ENCODE measurements at places on chromosomes 13 and 19.

- DNase-seq, result no peak
These were observed 1.1 kb downstream of the GRIN2D start for GRCh38 chr19:48394331-48395169.

DNA sequence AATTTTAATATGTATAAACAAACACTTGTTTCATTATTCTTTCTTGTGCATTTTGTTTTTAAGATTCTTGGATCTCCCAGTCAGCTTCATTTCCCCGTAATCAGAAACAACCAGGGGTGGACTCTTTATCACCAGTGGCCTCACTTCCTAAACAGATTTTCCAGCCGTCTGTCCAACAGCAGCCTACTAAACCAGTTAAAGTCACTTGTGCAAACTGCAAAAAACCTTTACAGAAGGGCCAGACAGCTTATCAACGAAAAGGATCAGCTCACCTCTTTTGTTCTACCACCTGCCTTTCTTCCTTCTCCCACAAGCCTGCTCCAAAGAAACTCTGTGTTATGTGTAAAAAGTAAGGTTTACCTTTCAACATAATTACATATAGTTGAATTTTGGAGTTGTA, 44.3 kb downstream of the ZMYM2 start:
- DNase-seq, result no peak

DNA sequence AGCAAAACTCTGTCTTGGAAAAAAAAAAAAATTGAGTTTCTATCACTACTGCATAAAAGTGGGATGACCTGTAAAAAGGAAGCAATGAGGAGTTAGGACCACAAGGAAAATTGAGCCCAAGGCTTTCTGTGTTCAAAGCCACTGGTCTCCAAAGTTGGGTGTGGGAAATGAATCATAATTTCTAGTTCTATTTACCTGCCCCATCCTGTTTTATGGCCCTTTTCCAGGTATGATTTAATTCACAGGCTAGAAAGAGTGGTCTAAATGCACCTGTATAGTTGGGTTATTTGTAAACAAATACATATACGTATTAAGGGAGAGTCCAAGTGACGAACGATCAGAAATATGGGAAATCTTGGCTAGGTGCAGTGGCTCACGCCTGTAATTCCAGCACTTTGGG, 5.9 kb upstream of the DCAF15 start:
- no peak for DNase-seq

DNA sequence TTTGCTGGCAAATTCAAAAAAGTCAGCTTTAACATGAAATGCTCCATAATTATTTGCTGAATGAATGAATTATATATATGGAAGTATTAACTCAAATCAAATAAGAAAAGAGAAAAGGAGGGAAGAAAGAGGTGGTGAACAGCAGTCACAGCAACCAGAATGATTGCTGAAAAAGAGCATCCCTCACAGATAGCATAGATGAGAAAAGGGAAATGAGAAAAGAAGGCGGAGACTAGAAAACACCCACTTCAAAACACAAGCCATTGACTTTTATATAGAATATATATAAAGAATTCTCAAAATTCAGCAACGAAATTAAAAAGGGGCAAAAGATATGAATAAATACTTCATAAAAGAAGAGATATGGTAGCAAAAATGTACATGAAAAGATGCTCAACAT, 75.2 kb downstream of the CAB39L start:
- DNase-seq, result no peak

DNA sequence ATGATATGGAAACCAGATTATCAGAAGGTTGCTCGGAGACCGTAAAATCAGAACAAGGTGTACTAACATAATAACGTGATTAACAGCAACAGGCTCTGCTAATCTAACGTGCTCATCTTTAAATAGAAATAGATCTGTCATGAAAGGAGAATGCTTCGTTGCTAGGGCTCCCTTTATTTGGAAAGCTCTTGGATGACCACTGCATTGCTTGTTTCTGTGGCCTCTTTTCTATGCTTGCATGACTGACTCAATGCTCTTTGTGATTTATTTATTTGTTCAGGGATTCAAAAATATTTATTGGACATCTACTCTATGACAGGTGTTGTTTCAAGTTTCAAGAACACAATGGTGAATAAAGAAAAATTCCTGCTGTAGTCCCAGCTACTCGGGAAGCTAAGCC, 22.3 kb upstream of the ZDHHC20 start:
- DNase-seq, result no peak

DNA sequence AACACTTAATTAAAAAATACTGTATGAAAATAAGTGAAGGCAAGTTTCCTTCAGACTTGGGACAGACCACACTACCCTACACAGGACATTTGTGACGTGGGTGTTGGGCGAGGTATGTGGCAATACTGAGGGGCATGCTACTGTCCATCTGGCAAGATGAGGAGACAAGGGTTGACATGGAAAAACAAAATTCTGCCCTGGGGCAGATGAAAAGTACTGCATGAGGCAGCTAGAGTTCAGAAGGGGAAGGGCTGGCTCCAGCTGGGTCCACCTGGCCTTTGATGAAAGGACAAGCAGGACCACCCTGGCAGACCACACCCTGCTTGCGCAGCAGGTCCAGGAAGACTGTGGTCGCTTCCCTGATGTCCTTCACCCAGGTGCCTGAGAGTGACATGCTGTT, 43.2 kb downstream of the LATS2 start:
- DNase-seq, result no peak

DNA sequence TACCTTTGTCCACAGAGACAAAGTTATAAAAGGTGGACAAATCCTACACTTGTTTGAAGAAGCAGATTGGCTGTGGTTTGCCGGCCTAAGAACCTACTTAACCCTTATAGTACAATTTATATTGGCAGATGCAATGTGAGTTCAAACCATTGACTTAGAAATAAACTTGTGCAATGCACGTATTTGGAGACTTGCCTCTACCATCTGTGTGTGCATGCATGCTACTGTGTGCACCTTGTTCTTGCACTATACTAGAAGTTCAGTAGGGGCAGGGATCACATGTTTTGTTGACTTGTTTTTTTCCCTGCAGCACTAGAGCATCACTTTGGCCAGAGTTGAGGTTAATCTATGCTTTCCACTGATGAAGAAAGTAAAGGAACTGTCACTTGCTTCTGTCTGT, 163.1 kb upstream of the SERP2 start:
- no peak for DNase-seq

DNA sequence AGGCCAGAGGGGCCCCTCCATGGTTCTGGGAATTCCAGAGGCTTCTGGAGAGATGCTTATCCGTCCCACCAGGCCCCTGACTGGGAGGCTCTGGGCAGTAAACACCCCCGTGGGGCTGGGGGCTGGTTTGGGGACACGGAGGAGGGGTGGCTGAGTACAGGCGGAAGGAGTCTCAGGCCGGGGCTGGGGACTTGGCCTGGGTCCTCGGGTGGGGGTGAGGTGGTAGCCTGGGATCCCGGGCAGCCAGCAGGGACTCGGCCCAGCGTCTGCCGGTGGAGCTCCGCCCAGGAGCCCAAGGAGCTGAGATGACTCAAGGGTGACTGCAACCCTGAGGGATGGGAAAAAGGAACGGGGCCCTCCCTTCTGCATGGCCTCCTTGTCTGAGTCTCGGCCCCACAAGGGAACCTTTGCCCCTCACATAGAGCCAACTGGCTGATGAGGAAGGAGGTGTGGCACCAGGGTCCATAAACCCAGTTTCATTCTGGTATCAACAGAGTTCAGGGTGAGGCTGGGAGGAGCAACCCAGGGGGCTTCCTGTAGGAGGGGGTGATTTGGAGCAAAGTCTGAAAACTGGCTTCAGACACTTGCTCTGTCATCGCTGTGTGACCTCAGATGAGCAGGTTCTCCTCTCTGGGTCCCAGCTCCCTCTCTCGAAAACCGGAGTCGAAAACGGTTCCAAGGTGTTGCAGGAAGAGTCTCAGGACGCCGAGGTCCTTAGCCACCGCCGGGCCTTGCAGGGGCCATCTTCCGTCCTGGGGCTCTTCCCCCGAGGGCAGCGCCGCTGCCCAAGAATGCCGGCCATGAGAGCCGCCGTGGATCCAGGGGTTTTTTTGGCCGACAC, 809 bp downstream of the MISP start:
- DNase-seq, result no peak

- no peak for DNase-seq
These were observed 32.8 kb downstream of the ATP11A start for GRCh38 chr13:112722433-112723263.

- no peak for DNase-seq
These were observed 25.5 kb downstream of the FAM187B start for GRCh38 chr19:35202722-35203688.

DNA sequence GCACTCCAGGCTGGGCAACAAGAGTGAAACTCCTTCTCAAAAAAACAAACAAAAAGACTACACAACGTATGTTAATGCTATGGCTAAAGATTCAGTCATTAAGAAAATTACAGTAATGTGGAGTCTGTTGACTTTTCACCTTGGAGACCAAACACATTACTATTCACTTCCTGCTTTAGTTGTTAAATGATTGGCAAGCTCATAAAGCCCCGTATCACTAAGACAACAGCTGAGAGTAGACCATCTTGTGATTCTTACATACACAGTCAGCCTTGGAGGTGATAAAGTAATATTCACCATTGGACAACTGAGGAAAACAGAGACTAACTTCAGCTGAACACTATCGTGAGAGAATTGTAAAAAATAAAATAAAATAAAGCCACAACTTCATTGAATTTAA, 86.5 kb downstream of the KCTD12 start:
- no peak for DNase-seq

- no peak for DNase-seq
These were observed 70.2 kb upstream of the STK24 start for GRCh38 chr13:98647121-98647520.

DNA sequence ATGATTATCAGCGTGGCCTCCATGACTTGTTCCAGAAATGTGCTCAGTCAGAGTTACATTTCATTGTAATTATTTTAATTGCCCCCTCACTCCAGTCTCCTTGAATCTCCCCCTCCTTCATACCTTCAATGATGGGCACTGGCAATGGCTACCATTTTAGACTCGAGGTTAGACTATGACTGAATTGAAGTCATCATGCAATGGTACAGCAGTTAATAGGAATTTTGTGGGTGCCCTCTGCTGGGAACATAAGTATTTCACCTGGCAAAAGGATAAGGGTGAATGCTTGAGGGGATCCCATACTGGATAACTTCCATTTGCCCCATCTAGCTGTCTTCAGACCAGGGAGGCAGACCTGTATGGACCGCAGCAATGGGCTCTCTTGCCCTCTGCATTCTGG, 32.2 kb upstream of the USP12 start:
- no peak for DNase-seq

DNA sequence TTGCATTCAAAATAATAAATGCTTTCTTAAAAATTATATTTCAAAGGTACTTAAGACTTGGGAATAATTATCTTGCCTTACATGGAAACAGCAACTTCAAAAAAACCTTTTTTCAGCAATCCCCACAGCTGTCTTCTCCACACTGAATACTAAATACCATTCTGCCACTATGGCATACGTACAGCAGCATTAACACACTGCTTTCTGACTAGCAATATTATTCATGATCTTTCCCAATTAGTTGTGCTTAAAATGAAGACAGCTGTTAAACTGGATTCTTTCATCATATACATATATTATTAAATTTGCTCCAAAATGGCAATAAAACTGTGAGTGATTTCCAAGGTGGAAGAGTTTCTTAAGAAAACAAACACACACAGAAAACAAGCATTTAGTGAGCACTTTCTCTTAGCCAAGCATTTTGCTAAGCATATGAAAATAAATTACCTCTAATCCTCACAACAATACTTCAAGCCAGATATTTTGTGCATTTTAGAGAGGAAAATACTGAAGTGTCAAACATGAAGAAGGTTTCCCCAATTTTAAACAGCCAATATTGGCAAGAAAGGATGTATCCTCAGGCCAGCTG, 609.5 kb downstream of the SLITRK1 start:
- no peak for DNase-seq

DNA sequence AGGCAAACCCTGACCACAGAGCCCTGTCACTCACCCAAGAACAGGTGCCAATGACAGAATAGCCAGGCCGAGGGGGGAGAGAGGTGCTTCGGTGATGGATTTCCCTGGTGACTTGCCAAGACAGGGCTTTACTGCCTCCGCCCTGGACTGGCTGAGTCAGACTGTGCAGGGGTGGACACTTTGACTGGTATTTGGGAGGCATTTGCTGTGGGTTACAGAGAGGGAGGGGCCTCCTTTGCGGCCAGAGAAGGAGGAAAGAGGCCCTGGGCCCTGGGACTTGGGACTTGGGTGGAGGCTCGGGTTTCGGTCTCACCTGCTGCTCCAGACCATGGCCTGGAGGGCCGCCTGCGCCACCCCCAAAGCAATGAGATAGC, 4.6 kb upstream of the EPS8L1 start:
- DNase-seq, result no peak

GRCh38 chr13:29131881-29132668, 311.9 kb downstream of the MTUS2 start:
- no peak for DNase-seq

- no peak for DNase-seq
These were observed 848 bp upstream of the CEBPA start for GRCh38 chr19:33302974-33303790.

DNA sequence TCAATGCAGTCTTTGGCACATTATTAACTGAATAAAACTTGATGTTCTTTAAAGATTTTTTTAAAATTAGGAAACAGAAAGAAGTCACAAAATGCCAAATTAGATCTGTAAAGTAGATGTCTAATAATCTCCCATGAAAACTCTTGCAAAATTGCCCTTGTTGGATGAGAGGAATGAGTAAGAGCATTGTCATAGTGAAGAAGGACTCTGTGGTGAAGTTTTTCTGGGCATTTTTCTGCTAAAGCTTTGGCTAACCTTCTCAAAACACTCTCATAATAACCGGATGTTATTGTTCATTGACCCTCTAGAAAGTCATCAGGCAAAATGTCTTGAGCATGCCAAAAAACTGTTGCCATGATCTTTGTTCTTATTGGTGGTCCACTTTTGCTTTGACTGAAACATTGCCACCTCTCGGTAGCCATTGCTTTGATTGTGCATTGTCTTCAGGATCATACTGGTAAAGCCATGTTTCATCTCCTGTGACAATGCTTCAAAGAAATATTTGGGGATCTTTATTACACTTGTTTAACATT, 549.3 kb downstream of the LIG4 start:
- no peak for DNase-seq

DNA sequence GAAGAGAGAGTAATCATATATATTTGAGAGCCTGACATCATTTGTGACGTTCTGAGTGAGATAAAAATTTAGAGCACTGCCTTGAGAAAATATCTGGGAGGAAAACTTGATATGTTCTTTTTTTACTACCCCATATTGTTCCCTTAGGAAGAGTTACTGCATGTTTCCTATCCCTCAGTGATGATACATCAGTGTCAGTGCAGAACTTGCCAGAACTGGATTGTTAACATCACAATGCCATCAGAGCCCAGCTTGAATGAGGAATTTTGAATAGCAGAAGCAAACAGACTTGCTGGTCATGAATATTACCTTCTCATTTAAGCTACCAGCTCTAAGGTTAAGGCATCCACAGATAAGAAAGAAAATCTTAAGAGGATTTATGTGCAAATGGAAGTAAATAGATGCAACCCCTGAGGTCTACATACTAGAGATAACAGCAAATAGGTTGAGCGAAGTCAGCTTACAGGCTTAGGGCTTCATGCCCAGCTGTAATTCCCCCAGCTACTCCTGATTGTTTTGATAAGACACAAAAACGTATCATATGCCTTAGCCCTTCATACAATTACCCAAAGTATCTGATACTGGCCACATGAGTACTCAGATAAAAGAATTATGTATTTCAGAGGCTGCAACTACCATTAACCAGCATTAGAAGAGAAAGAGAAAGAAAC, 313.7 kb upstream of the ATXN8OS start:
- no peak for DNase-seq

Data from cerebellar nuclear complex (tissue), 1 donor.